ENCODE measurements at places on chromosomes 2 and 18.

DNA sequence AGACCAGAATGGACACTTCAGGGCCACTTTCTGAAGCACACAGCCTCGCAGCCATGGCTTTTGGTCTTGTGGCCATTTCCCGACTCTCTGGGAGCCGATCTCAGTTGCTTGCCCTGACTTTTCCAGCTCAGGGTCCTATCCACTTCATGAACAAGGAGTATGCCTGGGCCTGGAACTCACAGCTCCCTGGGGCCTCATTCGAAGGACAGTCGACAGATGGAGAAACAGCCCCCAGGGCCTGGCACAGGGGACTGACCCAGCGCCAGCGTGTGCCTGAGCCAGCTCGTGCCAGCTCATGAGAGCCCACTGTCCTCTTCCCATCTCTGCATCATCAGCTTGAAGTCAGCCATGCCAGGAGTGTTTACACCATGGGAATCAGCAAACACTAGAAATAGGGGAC lies 134.6 kb upstream of the GPC1 start:
- DNase-seq, result no peak

DNA sequence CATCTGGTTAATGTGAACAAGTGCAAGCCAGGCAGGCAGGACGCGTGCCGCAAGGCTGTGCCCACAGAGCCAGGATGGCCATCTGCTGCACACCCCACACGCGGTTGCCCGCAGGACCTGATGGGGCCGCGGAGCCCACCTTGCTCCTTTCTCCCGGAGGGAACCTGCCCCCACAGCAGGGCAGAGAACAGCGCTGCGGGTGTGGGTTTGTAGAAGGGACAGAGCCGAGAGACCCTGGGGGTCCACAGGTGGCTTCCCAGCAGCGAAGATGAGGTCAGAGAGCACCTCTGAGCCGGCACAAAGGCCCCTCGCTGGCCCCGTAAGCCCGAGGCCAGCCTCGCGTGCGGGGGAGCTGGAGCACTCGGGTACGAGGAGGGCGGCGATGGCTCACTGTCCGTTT lies 460.8 kb upstream of the SALL3 start:
- no peak for DNase-seq

GRCh38 chr2:9826208-9826607 lies 17.1 kb upstream of the TAF1B start:
- no peak for DNase-seq

- no peak for DNase-seq
These were observed 60.5 kb downstream of the RIT2 start for GRCh38 chr18:43054815-43055519.

GRCh38 chr2:8628179-8628865 lies 53.5 kb upstream of the ID2 start:
- no peak for DNase-seq

- peak; percentile 45 for DNase-seq
These were observed 16.4 kb upstream of the FBLN7 start for GRCh38 chr2:112121682-112122254.

- no peak for DNase-seq
These were observed 710.1 kb upstream of the REG3G start for GRCh38 chr2:78315368-78315767.

DNA sequence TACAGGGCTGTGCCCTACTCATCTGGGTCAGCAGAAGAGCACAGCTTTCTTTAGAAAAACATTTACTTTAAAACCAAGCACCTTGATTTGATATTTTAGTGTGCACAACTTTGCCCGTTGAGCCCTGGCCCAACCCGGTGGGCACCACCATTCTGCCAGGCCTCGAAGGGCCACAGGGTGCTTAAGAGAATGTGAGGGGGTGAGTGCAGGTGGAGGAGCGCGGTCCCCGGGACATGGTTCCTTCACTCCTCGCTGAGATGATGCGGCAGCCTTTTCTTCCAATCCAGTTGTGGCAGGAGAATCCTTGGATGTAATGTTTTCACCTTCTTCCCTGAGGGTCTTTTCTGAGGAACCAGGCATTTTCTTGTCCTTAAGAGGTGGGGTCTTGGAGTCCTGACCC lies 119.0 kb downstream of the RPIA start:
- no peak for DNase-seq

- DNase-seq, result no peak
These were observed 2186.3 kb upstream of the CELF4 start for GRCh38 chr18:39751921-39752320.

- DNase-seq, result peak; percentile 16
These were observed 10.0 kb upstream of the GCA start for GRCh38 chr2:162333968-162334367.

Measured in activated gamma-delta T cell treated with Interleukin-2 at 50 U/mL for 16 hours (primary cell).